ENCODE measurements at places on chromosomes 5 and 9.

DNA sequence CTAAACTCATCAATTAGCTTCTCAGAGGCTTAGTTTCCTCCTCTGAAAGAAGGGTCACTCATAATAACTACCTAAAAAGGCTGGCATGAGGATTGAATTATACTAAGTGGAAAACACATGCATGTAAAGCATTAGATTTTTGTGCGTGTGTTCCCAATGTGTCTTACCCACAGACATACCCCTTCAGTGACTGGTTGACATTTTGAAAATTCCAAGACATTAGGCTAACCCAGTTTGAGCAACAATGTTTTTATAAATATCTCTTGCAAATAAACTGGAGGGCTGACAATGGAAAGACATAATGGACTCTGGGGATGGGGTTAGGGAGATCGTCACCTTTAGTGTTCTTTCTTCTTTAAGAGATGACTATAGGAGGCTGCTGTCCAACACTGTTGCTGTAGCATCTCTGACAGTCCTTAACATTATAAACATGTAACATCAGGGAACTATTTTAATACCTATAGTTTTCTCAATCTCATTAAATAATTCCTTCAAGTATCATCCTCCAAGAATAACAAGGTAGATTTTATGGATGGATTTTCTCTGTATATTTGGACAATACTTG, 24.3 kb downstream of the HMHB1 start:
- DNase-seq, result no peak

DNA sequence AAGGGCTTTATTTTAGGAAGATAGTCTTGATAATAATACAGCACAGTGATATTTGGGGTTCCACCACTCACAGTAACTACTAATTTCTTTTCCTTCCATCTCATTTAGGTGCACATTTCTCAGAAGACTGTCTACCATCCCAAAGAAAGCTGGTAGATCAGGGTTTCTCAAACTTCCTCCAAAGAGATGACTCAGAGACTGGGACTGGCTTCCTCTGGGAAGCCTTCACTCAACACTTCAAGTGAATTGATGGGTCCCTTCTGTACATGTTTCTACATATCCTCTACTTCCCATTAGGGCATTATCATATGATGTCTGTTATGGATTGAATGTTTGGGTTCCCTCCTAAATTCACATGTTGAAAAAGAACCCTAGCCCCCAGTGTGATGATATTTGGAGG, 138.5 kb downstream of the SPOCK1 start:
- DNase-seq, result no peak

DNA sequence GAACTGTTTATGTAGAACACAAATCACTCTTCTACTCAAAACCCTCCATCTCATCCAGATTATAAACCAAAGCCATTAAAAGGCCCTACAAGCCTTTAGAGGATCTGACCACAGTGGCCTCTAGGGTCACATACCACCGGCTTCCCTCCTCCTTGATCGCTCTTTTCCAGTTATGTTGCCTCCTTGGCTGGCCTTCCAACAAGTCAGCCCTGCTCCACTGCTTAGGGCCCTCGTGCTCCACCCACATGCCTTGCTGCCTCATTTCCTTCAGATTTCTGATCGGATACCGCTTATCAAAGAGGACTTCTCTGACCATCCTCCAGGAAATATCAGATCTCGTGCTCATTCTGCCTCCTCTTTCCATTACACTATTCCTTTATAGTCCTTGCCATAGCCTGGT, 139.4 kb upstream of the RAI14 start:
- DNase-seq, result no peak

- DNase-seq, result no peak
Observed at GRCh38 chr9:31347082-31347617, 1037.3 kb upstream of the ACO1 start.

DNA sequence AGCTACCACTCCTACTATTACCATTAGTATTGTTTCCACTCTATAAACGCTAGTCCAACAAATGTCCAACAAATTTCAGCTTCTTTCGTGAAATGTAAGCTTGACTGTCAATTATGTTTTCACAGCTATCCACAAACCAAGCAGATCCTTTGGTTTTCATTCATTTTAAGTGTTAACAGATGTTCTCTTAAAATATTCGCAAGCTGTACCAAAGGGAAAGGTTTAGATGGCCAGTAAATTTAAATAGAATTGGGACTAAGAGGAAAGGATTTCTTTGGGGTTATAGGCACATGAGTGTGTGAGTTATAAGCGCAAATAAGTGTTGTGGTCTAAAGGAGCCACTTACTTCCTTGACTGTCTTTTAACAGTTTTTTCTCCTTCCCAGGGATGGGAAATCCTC, 136.8 kb upstream of the ADRA1B start:
- no peak for DNase-seq

DNA sequence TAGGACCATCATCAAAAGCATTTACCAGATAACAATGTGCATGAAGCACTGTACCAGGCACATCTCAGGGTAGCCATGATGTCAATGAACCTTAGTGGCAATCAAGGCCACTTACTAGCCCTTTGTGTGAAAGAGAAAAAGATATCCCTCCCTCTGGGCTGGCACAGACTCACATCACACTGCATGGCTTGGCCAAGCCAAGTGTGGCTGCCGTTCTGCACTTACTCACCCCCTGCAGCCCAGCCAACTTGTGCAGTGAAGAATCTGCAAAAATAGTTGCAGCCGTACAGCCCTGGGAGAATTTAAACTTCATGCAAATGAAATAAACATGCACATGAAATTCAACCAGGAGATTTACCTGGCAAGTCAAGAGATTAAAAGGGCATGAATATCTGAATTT, 333.5 kb downstream of the DEPDC1B start:
- DNase-seq, result no peak

GRCh38 chr5:119080936-119081335, 10.0 kb downstream of the DMXL1 start:
- no peak for DNase-seq

DNA sequence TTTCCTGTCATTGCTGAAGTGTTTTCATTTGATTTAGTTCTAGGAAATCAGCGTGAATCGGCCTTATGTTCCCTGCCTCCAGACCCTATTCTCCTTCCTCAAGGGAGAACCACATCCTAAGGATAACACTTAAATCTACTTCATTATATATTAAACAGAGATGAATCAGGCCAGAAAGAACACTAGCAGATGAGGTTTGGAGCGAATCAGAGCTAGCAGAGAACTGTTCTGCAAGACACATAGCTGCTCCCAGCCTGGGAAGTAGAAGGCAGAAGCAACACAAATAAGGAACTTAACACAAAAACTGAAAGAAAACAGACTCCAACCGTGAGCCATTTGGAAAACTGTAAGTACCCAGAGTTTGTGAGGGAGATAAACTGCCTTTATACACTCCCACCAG, 718.2 kb downstream of the SEMA5A start:
- no peak for DNase-seq

- no peak for DNase-seq
Observed at GRCh38 chr5:38596981-38597380, 40.5 kb upstream of the LIFR start.

DNA sequence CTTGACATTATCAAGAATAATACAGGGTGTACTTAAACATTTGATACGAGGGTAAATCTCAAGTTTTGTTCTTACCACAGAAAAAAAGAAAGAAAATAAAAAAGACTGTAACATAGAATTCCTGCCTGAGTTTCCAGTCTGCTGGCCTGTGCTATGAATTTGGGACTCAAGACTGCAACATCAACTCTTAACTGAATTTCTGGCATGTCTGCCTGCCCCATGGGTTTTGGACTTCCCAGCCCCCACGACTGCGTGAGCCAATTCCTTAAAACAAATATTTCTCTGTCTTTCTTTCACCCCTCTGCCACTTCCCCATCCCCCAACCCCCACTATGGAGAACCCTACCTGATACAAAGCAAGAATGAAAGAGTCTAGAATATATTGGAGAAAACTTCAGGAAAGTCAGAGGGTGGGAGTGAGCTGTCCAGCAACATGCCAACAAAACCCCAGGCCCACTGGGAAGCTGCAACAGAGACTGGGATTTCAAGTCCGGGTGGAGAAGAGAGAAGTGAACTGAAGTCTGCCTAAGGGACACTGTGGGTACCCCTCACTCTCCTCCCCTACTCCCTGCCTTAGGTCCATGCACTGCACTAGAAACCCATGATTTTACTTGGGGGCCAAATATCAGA, 43.0 kb downstream of the MARCHF3 start:
- DNase-seq, result no peak

DNA sequence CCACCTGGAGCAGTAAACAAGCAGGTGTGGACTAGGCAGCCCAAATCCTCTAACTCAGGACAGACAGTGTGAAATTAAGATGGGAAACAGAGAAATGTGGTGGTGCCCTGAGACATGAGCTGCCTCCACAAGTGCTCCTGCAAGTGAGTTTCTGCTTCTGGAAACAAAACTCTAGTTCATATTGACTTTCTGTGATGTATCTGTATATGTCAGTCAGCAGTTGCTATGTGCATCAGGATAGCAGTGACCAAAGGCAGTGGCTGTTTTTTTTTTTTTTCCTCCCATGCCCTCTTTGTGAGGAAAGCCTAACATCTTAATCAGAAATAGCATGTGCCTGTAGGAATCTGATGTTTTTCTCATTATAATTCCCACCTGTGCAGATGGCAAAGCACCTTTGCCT, 318.4 kb upstream of the SEMA6A start:
- DNase-seq, result no peak

DNA sequence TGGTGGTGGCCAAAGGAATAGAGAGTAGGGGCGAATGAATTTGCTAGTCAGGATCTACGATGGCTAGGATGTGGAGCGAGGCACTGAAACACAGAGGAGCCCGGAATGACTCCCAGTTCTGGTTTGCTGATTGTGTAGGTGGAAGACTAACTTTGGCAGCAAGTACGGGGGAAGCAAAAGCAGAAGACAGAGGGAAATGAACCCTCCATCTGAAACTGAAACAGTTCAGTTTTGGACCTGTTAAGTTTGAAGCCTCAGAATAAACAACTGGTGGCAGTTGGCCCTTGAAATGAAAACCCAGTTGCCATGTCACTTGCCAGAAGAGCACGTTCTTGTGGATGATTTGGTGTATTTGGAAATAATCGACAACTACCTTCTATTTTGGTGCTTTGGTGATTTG, 15.4 kb upstream of the SMIM15 start:
- no peak for DNase-seq

DNA sequence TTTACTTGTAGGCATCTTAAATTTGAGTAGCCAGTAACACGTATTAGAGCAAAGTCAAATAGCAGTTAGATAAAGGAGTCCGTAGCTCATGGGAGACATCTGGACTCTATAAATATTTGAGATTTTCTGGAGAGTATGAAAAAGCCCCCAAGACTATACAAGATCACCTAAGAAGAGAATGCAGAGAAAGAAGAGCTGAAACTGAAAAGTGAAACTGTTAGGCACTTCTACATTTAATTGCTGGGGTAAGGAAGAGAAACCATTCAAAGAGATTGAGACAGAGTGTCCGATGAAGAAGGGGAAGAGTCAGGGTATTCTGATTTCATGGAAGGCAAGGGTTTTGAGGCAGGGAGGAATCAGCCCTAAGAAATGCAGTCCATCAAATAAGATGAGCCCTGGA, 2372.1 kb downstream of the MAT2B start:
- no peak for DNase-seq
